SHP77 treated with DMSO at 0.1 percent for 48 hours (cell line): ENCODE measurements at places on chromosomes 4 and X.

GRCh38 chr4:21827575-21827974, 121.0 kb downstream of the KCNIP4 start:
- DNase-seq: no peak

- DNase-seq: no peak
These were observed 1047.7 kb downstream of the STIM2 start for GRCh38 chr4:27908356-27908755.

GRCh38 chr4:108425988-108426387, 194.4 kb upstream of the RPL34 start:
- DNase-seq: no peak

- peak; percentile 0 for DNase-seq
These were observed 421.7 kb upstream of the HTR2C start for GRCh38 chrX:114162068-114162735.

GRCh38 chr4:70236125-70236524, 6.3 kb upstream of the CSN3 start:
- no peak for DNase-seq

DNA sequence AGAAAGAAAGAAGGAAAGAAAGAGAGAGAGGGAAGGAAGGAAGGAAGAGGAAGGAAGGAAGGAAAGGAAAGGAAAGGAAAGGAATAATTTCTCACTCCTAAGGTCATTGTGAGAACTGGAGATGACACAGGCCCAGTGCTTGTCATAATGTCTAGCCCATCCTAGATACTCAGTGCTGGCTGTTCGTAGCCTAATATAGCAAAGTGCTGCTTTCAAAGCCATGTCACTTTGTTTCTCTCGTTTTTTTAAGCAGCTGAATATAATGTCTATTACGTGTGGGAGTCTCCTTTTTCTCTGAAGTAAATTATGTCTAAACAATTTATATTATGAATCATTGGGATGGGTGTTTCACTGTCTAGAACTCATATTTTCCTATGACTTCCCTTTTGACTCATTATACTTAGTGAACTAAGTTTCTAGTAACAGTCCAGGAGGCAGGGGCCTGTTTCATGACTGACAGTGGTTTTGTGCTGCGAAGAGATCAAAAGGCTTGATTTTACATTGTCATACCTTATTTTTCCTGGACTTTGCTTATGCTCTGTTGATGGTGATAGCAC, 327.0 kb upstream of the ZFP42 start:
- no peak for DNase-seq
